ENCODE measurements at places on chromosomes 5 and 9. TPM values are rescaled to one million over a fixed set of nuclear protein-coding genes. Genes with fewer than 3 reads are reported as not detected.

The SOX30 gene
- not detected for total RNA-seq

The NOTCH1 gene
- 4.3 TPM for total RNA-seq

The OR1J4 gene
- not detected for total RNA-seq

DNA sequence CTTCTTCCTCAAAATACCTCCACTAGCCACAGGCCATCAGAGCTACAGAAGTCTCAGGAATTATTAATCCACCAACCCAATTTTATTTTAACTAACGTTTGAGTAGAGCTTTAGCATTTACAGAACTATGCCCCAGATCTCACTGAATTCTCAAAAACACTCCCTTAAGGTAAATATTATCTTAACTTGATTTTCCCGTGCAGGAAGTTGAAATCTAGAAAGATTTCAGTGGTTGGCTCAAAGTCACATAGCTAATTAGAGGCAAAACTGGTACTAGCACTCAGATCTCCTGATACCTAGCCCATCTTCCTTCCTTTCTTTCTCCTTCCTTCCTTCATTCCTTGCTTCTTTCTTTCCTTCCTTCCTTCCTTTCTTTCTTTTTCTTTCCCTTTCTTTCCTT lies 298.3 kb downstream of the ENC1 start:
- no peak overlapping the region for H3K27ac ChIP-seq
- H3K36me3 ChIP-seq = no peaks in the 10 kb centered on the region
- DNase-seq = no peak
- H3K4me3 ChIP-seq = no peak overlapping the region
- no peaks in the 10 kb centered on the region for H3K27me3 ChIP-seq
- no peaks in the 10 kb centered on the region for H3K4me1 ChIP-seq

DNA sequence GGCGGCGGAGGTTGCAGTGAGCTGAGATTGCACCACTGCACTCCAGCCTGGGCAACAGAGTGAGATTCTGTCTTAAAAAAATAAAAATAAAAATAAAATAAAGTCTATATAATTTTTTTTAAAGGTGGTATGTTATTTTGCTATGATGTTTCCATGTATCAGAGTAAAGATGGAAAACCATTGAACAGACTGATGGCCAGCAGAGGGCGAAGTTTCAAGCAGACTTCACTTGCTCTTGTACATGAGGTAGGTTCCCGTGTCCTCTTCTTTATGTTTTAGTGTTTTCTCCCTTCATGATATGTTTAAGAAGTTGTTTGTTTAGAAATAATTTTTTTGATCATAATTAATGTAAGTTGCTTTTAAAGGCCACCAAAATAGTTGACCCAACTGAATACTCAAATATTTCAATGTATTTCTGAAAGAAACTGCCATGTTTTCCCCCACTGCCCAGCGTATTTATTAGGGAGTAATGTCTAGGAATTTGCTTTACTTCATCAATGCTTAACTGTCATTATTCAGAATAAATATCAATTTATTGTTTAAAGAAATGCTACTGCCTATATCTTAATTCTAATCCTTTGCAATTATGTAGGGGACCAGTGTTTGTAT lies 146.4 kb downstream of the HACD4 start:
- H3K4me3 ChIP-seq = no peak overlapping the region
- peak; percentile 83 for DNase-seq
- H3K27me3 ChIP-seq = no peaks in the 10 kb centered on the region
- H3K36me3 ChIP-seq = no peaks in the 10 kb centered on the region

DNA sequence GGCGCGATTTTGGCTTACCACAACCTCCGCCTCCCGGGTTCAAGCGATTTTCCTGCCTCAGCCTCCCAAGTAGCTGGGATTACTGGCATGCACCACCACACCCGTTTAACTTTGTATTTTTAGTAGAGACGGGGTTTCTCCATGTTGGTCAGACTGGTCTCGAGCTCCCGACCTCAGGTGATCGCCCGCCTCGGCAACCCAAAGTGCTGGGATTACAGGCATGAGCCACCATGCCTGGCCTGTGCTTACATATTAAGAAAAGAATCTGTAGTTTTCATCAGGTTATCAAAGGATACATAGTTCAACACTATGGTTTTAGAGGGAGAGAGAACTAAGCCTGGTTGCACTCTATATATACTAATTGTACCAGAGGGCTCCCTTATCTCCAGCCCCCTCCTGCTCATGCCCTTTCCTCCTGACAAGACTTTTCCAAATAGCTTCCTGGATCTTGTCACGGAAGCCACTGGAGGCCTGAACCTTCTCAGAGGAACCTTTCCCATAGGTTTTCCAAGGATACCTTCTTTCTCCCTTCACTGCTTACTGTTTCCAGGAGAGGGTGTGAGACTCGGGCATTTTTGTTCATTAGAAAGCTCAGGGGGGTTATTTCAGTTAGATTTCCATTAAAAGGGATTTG lies 53.1 kb downstream of the SLC44A1 start:
- no peak for DNase-seq
- no peak overlapping the region for H3K4me3 ChIP-seq
- H3K36me3 ChIP-seq = no peaks in the 10 kb centered on the region
- no peak overlapping the region for H3K27ac ChIP-seq

GRCh38 chr9:34796924-34797323 lies 87.0 kb upstream of the CCL21 start:
- no peak overlapping the region for H3K4me3 ChIP-seq
- no peaks in the 10 kb centered on the region for H3K4me1 ChIP-seq
- DNase-seq = no peak
- no peak overlapping the region for H3K27ac ChIP-seq
- no peaks in the 10 kb centered on the region for H3K27me3 ChIP-seq
- no peaks in the 10 kb centered on the region for H3K36me3 ChIP-seq

DNA sequence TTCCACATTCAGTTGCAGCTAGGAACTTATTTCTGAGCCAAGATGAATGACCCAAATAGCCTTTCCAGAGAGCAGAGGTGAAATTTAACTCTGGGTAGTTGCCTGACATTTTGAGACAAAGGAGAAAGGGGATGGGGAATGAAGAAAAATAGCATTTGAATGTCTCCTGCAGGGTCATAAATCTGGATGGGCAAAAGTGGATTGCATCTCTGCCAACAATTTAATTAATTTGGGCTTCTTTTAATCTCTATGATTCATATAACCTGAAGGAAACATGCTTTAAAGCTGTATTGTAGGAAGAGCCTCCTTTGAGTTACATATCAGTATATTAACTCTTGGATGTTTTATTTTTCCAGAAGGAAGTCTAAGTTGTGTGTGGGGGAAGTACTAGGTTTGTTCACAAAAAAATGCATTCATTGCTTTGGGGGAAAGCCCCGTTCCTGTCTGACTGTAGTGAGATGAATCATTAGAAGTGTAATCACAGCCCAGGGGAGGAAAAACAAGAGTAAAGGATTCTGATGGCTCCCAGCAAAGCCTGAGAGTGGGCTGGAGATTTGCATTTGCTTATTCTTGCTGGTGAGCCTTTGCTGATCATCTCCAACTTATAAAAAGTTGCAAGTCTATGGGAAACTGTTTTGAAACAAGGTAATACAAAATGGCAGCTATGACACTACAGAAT lies 133.0 kb upstream of the IQGAP2 start:
- H3K27ac ChIP-seq = no peak overlapping the region
- no peaks in the 10 kb centered on the region for H3K27me3 ChIP-seq
- no peaks in the 10 kb centered on the region for H3K36me3 ChIP-seq
- H3K4me3 ChIP-seq = no peak overlapping the region
- no peaks in the 10 kb centered on the region for H3K4me1 ChIP-seq
- DNase-seq = no peak

DNA sequence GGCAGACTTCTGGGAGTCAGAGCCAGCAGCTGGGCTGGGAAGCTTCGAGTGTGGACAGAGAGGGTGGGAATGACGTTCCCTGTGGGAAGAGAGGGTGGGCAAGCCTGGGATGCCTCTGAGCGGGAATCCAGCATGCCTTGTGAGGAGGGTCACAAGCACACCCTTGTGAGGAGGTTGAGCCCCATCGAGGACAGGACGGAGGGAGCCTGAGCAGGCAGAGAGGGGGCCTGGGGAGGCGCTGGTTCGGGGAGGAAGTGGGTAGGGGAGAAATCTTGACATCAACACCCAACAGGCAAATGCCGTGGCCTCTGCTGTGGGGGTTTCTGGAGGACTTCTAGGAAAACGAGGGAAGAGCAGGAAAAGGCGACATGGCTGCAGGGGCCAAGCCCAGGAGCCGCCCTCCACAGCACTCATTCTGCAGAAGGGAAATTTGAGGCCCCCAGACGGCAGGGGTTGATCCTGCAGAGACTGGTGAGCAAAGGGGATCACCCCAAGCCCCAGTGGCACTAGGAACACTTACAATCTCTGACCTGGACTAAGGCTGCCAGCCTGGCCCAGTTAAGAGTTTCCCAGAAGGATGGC lies 1.1 kb upstream of the IL13 start:
- no peaks in the 10 kb centered on the region for H3K36me3 ChIP-seq
- DNase-seq = no peak
- H3K27me3 ChIP-seq = no peaks in the 10 kb centered on the region
- no peak overlapping the region for H3K4me3 ChIP-seq
- peaks cover 11% of the 10 kb centered on the region for H3K4me1 ChIP-seq

GRCh38 chr5:74762599-74762998 lies 4.3 kb downstream of the GFM2 start:
- peaks cover 36% of the 10 kb centered on the region for H3K36me3 ChIP-seq
- no peaks in the 10 kb centered on the region for H3K27me3 ChIP-seq
- no peak overlapping the region for H3K27ac ChIP-seq
- DNase-seq = no peak
- H3K4me3 ChIP-seq = no peak overlapping the region

GRCh38 chr9:74773886-74774479 lies 113.7 kb downstream of the TRPM6 start:
- H3K36me3 ChIP-seq = no peaks in the 10 kb centered on the region
- H3K27ac ChIP-seq = no peak overlapping the region
- peak; percentile 88 for DNase-seq
- no peaks in the 10 kb centered on the region for H3K4me1 ChIP-seq
- H3K4me3 ChIP-seq = no peak overlapping the region
- H3K27me3 ChIP-seq = no peaks in the 10 kb centered on the region

DNA sequence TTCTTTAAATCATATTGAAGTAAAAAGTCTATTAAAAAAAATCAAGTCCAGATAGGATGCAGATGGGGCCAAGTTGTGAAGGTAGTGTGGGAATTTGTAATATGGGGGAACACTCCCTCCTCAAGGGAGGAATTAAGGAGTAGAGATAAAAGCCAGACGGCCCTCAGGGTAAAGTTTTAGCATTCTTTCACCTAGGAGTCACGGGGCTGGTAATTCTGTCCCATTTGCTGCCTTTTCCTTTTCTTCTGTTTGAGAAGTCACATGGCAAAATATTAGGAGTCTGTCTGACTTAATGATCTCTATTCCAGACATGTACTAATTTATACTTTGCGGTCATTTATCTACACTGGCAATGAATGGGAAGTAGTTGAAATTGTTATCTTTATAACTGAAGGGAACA lies 61.9 kb downstream of the SNX24 start:
- H3K36me3 ChIP-seq = no peaks in the 10 kb centered on the region
- no peaks in the 10 kb centered on the region for H3K4me1 ChIP-seq

GRCh38 chr5:60636001-60636400 lies 64.0 kb downstream of the DEPDC1B start:
- no peaks in the 10 kb centered on the region for H3K4me1 ChIP-seq
- no peak for DNase-seq
- no peak overlapping the region for H3K4me3 ChIP-seq
- no peak overlapping the region for H3K27ac ChIP-seq
- H3K27me3 ChIP-seq = no peaks in the 10 kb centered on the region

All from Karpas-422 (cell line).